ENCODE measurements at places on chromosomes 11 and 22.

DNA sequence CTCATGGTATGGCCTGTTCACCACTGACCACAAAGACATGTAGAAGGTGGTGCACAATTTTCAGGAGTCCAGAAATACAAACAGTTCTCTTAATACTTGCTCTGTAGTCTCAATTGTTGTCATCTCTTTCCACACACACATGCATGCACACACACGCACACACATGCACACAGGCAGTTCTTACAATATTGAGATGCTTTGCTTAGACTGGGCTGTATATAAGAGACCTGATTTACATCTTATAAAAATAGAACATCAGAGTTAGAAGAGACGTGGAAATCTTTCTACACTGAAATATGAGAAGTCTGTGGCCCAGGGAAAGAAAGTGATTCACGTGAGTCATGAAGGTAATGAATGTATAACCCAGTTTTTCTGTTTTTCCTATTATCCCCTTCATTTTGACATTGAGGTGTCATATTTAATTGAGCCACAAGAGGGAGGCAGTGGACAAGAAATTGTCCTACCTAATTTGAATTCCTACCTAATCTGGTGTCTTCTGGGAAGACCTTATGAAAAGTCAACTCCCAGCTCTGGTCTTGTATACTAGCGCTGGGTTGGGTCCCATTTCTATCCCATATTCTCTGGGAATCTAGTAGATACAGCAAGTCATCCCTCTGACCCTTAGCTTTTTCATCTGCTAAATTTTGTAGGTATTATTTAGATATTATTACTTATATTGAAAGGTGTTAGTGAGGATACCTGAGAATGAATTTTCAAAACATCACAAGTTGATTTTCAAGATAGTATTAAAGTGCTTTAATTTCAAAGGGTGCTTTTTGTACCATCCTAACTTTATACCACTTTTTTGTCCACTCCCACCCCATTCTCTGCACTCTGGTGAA lies 14.9 kb upstream of the MS4A4A start:
- DNase-seq, result no peak

GRCh38 chr11:118106789-118107335 lies 20.1 kb upstream of the SMIM35 start:
- no peak for DNase-seq

DNA sequence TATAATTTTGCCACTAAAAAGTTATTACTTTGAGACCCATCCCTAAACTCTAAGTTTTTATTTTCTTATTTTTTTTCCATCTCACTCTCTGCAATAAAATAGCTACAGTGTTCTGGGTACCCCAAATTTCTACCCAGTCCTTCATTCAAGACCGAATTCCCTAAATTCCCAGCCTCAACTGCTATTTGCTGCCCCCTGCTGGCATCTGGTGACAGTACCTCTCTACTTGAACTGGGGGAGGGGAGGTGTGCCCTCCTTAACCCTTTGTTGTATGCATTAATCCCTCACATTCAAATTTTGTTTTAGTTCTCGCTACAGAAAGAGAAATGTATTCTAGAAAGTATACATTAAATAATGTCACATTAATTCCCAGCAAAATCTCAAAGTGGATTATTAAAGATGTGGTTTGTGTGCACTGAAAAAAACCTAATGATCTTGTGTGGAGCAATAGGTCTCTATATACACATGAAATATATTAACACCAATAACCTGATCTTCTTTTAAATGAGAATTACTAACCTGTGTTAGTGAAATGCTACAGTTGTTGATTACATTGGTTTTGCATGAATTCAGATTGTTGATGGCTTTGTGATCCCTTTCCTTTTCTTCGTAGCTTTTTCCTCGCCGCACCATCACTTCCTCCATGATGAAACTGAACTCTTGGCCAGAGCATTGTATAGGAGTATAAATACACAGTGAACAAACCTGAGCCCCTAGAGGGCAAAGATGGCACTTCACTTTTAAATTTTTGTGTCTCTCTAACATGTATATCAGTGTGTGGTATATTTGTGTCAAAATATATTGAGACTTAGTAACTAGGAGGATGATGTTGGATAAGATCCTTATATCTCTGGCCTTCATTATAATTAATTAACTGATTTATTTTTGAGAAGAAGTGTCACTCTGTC lies 590.0 kb downstream of the METTL15 start:
- DNase-seq, result no peak

GRCh38 chr22:46491946-46492345 lies 45.5 kb downstream of the CELSR1 start:
- no peak for DNase-seq

GRCh38 chr11:84763931-84764330 lies 863.2 kb downstream of the DLG2 start:
- no peak for DNase-seq

DNA sequence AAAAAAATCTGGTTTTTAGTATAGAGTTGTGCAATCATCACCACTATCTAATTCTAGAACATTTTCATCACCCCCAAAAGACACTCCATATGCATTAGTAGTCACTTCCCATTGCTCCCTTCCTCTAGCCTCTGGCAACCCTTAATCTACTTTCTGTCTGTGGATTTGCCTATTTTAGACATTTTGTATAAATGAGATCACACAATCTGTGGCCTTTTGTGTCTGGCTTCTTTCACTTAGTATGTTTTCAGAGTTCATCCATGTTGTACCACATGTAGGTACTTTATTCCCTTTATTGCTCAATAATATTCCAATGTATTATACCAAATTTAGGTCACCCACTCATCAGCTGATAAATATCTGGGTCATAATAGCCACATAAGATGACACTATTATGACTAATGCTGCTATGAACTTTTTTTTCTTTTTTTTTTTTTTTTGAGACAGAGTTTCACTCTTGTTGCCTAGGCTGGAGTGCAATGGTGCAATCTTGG lies 67.5 kb upstream of the SCUBE2 start:
- DNase-seq, result no peak

DNA sequence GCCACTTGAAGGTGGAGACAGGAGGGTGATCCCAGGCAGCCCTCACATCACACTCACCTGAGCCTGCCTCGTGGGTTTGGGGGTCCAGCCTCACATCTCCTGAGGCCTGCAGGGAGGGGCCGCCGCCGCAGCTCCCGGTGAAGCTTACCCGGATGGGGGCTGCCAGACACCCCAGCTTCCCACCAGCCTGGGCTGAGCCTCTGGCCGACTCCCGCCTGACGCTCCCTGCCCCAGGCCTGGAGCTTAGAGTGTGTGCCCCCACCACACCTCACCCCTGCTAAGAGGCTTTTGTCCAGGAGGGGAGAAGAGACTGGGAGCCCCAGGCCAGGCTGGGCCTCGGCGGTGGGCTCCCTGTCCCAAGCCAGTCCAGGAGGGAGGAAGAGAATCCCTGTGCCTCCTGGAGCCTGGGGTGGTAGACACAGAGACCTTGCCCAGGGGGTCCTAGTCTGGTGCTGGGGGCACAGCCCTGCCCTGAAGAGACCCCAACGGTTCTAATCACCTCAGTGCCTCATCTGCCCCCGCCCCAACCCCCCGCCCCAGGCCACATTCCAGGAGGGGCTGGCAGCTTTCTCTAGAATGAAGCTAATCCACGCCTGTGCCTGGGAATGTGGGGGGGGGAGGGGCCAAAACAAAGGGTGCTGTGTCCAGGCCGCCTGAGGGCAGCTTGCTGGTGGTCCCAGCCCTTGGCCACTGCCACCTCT lies at the start of gene SLC16A8:
SLC16A8 (minus strand) TSS at position 254 of the 701 bp plus-strand sequence. CDS start 1,311 bp downstream, outside the sequence.
- no peak for DNase-seq

DNA sequence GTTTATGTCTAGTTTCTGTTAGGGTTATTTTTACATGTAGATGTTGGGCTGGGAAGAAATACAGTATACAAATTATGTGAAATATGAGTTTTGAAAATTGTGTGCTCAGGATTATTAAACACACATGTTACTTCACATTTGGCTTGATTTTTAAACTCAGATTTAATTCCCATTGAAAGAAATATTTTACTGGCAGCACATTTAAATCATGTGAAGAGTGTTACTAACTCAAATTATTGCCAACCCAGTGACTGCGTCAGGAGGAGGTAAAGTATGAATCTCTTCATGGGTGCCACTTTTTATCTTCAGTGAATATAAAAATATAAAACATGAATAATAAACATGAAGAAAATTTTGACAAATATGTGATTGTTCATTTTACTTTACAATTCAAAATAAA lies 457.5 kb upstream of the CCDC179 start:
- no peak for DNase-seq

DNA sequence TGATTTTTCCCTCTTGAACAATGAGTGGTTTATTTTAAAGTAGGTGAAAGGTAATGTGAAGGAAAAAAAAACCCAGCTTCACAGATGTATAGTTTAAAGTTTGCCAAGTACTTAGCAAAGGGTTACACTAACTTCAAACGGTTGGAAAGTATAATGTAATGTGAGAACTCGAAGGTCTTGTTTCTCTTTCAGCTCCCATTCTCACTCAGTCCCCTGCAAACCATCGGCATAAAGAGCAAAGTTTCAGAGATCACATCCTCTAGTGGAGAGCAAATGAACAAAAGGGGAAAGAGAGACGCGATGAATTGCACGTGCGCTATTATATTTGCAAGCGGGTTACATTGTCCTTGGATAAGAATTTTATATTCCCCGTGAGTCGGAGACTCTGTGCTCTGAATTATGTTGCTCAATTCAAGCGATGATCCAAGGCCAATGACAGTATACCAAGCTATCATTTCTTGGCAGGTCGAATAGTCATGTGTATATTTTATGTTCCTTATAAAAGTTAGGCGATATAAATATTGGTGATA lies 37.6 kb upstream of the BIRC3 start:
- DNase-seq, result no peak

DNA sequence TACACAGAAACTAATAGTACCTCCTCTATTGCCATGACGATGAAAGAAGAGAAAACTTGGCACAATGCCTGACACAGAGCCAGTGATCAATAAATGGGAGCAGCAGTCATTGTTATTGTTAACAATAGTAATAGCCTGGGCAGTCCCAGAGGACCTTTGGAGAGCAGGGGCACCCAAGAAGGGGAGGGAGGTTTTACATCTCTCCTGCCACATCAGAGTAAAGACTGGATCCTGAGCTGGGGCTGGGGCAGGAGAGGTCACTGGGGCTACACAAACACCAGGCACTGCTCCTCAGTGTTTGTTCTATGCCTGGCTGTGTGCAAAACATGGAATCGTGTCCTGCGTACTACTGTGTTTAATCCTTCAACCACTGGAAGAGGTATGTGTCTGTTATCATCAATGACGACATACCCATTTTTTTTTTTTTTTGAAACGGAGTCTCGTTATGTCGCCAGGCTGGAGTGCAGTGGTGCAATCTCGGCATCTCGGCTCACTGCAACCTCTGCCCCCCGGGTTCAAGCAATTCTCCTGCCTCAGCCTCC lies 25.0 kb upstream of the CREB3L1 start:
- no peak for DNase-seq

DNA sequence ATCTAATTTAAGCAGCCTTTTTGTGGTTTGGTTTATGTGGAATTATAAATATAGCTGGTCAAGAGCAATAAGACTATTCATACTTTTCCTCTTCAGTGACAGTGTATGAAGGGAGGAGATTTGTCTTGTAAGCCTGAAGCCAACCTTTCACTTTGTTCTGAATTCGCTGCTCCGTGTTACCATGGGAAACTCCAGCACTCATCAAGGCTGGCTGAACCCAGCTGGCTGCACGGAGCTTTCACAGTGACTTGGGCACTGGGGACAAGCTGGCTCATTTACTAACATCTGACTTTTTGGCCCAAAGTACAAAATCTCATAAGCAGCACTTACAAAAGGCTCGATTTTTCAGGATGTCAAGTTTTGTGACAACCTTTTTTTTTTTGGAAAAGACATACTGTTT lies 120.4 kb upstream of the GRIA4 start:
- no peak for DNase-seq

GRCh38 chr11:110481523-110481922 lies 51.8 kb downstream of the FDX1 start:
- DNase-seq, result no peak

DNA sequence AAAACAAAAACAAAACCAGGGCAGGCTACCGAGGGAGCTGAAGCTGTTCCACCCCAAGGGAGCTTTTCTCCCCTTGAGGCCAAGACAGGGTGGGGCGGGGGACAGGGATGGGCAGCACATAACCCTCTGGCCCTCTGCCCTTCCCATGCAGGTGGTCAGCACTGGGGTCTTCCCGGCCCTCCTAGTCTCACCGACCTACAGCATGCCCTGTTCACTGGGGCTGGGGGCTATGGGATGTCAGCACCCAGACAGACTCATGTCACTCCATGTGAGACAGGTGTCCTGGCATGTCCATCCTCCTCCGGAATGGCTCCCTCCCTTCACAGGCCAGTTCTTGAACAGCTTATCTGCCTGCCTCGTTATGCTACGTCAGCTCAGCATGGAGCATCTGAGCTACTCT lies 51.7 kb downstream of the DSCAML1 start:
- no peak for DNase-seq

- DNase-seq, result no peak
Measured at GRCh38 chr11:105577641-105578040, 32.2 kb upstream of the GRIA4 start.

DNA sequence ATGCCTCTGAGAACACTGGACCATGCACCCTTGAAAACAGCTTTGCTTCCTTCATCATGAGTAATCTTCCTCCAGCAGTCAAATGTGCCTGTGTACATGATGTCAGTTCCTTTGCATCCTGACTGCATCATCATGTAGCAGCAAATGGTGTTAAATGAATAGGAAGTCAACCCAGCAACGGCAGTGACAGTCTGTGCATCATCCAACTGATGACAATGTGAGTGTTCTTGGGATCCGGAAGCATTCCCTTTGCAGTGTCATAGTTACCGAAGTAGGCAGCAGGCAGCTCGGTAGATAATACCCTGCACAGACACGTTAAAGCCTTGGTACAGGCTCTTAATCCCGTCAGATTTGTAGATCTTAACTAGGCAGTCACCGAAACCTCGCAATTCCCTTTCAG lies 2.5 kb downstream of the WBP2NL start:
- DNase-seq, result no peak

GRCh38 chr11:131219646-131220045 lies 150.8 kb upstream of the NTM start:
- DNase-seq, result no peak

DNA sequence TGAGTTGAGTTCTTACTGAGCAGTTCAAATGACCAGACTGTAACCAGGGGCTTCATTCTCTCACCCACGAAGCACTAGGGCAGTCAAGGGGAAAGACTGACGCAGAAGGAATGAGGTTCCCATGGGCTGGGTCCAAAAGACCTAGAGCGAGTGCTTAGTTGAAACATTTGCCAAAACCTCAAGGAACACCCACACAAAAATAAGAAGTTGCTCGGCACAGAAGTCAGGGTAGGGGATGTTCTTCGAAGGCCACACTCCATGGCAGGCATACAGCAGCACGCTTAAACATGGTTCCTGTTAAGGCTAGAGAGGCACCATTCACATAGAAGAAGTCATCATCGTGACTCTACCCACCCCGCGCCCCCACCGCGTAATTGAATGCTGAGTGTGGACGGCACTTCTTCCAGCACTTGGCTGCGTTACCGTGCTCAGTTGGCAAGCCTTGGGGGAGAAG lies 52.9 kb downstream of the TIMP3 start:
- no peak for DNase-seq

GRCh38 chr22:43861529-43861928 lies 784 bp downstream of the SULT4A1 start:
- DNase-seq, result no peak

All from CD4-positive, alpha-beta T cell treated with Interleukin-6 at 100 ng/mL for 8 hours (primary cell).